ENCODE measurements at places on chromosomes 5 and 9. TPM values are rescaled to one million over a fixed set of nuclear protein-coding genes. Genes with fewer than 3 reads are reported as not detected.

DNA sequence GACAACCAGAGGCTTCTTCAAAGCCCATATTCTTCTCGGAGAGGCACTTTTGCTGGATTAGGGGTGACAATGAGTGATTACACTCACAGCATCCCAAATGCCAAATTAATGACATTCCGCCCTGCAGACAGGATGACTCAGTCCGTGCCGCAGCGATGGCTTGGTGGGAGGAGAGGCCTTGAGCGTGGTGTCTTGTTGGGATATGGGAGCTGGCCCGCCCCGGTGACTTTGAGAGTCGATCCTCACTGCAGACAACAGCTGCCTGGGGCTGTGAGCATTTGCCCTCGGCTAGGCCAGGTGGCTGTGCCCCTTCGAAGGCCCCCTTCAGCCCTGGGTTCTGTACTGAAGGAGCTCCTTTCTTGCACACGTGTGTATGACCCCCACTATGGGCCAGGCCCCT, 29.8 kb downstream of the OLFM1 start:
- H3K4me3 ChIP-seq, result no peak overlapping the region
- H3K36me3 ChIP-seq, result no peaks in the 10 kb centered on the region
- no peaks in the 10 kb centered on the region for H3K27me3 ChIP-seq
- H3K27ac ChIP-seq, result no peak overlapping the region
- H3K4me1 ChIP-seq, result peaks cover 8% of the 10 kb centered on the region

PFN3 gene
- not detected for total RNA-seq

MLANA gene
- total RNA-seq, result not detected

ARID3C gene
- 5.3 TPM for total RNA-seq

PROB1 gene
- 0.67 TPM for total RNA-seq
